Activated CD4-positive, CD25-positive, alpha-beta regulatory T cell (primary cell): ENCODE measurements at places on chromosomes 3 and 15.

GRCh38 chr15:100849021-100849854 lies 30.4 kb upstream of the ALDH1A3 start:
- DNase-seq, result peak; percentile 6

- no peak for DNase-seq
Measured at GRCh38 chr3:152910211-152910610, 75.3 kb downstream of the P2RY1 start.

- no peak for DNase-seq
Measured at GRCh38 chr15:59165726-59166125, 40.9 kb upstream of the LDHAL6B start.

DNA sequence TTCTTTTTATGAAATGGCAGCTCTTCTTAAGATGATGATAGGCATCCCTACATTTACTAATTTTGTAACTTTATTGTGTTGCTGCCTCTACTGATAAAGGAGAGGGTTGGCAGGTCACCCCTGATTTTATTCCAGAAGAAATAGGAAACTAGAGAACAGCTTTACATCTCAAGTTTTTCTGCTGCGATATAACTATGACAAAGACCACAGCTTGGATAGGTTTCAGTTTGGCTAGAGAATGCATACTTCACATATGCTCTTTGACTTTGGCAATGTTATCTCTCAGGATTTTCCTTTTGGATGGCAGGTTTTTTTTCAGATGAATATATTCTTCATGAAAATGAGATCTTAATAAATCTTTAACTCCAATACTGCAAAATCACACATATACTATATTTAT lies 395.3 kb upstream of the GOLIM4 start:
- DNase-seq, result no peak

DNA sequence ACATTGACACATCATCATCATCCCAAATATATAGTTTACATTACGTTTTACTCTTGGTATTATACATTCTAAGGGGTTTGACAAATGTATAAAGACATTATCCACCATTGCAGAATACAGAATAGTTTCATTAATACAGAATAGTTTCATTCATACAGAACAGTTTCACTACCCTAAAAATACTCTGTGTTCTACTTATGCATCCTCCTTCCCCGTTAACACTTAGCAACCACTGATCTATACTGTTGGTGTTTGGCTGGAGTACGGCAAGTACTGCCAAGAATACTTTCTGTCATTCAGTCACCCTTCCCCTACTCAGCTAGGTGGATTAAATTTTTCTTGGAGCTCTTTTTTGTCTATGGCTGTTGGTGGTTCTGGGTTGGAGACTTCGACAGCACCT lies 33.4 kb downstream of the LEKR1 start:
- DNase-seq, result no peak

DNA sequence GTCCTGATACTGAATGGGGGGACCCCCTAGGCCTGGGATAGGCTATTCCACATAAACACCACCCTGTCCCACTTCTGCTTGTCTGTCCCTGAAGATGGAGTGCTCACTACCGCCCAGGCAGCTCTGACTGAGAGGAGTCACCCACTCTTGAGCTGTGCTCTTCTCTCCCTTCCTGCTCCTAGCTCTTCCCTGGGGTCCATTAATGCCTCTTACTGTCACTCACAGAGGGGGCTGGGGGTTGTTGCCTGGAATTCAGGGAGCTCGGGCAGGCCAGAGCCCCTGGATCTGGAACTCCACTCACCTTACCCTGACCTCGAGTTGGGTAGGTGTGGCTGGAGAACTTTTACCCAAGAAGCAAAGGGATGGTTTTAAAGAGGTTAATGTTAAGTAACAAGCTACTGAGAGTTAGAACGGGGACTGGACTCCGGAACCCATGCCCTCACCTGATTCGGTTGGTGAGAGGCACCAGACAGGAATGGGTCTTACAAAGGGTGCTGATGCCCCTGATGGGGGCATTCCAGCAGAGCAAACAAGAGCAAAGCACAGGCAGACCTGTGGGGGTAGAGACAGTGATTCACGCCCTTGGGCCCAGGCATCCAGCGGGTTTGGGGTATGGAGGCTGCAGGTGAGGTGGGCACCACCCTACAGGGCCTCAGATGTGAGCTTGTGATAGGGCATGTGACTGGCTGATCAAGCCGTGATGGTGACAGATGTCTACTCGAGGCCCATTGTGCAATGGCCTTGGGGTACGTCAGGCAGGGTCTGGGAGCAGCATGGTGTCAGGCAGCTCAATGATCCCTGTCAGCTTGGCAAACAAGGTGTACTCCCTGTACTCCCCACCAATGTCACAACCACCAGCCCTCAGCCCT lies 5.4 kb downstream of the NBEAL2 start:
- DNase-seq, result no peak
